ENCODE measurements at places on chromosomes 6 and 20.

DNA sequence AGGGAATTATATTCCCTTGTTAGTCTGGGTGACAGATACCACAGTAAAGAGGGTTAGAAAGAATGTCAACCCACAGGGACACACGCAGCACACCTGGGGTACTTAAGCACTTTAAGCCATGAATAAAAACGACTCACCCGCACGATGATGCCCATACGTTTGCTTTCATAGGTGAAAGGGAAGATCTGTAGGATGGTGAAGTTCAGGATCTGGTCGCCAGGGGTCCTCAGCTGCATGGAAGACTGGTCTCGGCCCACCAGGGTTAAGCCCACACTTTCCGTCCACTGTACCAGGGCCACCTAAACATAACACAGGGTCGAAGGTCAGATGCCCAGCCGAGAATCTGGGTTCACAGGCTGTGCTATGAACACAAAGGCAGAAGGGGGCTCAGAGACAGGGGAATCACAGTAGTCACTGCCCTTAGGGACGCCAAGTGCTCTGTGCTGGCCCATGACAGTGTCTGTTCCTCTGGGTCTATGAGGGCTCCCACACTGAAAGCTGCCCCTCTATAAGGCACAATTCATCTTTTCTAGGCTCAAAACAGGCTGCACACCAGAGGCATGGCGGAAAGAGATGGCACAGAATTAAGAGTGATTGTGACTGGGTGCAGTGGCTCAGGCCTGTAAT lies 96.8 kb upstream of the NFATC2 start:
- peak; percentile 75 for DNase-seq

GRCh38 chr20:37229357-37229756 lies 32.3 kb downstream of the GHRH start:
- no peak for DNase-seq

DNA sequence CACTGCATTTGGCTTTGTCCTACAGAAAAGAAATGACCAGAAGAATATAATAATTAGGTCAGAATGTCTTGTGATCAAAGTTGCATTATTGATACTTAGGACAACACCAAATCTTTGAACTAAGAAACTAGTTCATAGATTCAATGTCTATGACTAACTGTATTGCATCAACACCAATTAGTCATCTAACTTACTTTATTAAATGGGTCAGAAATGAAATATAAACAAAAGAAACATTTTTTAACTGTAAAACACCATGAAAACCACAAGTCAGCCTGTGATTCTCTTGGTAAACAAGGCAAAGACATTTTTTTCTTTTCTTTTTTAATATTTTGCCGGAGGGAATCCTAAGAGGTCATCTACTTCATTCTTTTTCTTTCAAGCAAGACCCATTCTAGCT lies 114.1 kb upstream of the HDDC2 start:
- no peak for DNase-seq

DNA sequence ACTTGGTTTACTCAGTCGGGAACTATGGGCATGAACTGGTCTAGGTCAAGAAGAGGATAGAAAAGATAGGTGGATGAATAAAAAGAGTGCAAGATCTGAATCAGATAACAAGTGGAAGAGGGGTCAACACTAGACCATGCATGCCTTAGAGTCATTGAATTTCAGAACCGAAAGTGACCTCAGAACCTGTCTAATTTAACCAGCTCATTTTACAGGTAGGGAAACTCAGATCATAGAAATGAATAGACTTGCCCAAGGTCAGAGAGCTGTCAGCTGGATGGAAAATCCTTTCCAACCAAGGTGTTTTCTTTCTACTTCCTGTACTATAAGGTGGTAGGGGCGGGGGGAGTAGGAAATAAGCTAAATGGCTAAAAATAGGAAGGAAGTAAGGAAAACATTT lies 121.4 kb upstream of the ADGRF1 start:
- DNase-seq = no peak

- no peak for DNase-seq
Observed at GRCh38 chr6:105815661-105816555, 270.2 kb upstream of the PRDM1 start.

GRCh38 chr6:151633526-151634335 lies 139.9 kb downstream of the CCDC170 start:
- no peak for DNase-seq

DNA sequence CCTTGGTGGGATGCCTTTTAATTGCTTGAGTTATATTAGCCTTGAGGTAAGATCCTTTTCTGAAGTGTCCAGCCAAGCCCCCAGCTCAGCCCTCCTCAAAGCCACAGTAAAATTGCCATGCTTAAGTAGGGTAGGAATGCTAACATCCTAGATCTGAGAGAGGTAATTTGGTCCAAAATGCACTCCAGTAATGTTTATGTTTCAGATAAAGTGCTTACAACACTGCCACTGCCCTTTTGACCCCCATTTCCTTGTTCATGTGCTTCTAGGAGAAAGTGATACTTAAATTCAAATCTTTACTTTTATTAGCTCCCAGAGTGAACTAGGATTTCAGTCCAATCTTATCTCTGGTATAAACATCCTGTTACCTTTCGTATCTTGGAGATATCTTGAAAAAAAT lies 318.0 kb downstream of the BMP2 start:
- no peak for DNase-seq

DNA sequence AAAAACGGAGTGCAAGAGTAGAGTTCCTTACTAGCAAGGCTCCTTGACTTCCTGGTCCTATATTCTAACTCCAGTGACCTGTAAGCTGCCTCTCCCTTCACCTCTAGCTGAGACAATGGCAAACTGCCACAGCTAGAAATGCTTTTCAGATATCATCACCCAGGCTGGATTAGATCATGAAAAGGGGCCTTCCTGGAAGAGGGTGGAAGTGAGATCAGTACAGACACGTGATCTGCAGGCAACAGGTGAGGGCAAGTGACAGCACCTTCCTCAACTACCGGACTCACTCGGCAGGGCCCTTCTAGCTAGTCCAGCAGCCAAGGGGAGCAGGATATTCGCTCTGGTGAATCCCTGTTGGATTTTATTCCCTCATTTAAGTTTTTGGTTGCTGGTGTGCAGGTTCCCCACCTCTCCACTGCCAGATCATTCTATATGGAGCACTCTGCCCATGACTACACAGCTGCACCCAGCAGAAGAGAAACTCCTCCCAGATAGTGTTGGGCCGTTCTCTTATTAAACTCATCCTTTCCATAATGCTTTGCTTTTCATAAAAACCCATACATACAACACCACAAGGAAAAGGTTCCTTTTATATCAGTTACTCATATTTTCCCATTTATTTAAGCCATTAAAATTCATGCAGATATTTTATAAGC lies 26.4 kb upstream of the FAM83C start:
- no peak for DNase-seq

- DNase-seq = no peak
Observed at GRCh38 chr20:10990625-10991382, 317.0 kb upstream of the JAG1 start.

GRCh38 chr6:76677017-76677416 lies 604.6 kb upstream of the IMPG1 start:
- no peak for DNase-seq

GRCh38 chr20:58908941-58909340 lies 56.4 kb downstream of the GNAS start:
- DNase-seq = no peak

DNA sequence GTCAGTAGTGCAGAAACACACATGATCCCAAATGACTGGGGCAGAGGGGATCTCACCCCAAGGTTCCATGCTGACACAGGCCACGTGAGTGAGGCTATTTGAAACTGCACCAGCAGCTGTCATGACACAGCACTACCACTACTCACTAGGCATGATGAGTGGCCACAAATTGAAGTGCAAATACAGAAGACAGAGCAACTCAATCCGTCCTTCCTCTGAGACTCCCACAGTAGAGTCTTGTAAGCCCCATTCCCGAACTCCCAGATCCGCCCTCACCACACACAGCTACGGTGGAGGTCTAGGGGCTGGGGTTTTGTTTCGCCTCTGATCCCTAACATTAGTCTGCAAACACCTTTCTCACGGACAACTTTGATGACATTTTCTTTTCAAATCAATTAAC lies 113.3 kb upstream of the NUP153 start:
- DNase-seq = no peak

DNA sequence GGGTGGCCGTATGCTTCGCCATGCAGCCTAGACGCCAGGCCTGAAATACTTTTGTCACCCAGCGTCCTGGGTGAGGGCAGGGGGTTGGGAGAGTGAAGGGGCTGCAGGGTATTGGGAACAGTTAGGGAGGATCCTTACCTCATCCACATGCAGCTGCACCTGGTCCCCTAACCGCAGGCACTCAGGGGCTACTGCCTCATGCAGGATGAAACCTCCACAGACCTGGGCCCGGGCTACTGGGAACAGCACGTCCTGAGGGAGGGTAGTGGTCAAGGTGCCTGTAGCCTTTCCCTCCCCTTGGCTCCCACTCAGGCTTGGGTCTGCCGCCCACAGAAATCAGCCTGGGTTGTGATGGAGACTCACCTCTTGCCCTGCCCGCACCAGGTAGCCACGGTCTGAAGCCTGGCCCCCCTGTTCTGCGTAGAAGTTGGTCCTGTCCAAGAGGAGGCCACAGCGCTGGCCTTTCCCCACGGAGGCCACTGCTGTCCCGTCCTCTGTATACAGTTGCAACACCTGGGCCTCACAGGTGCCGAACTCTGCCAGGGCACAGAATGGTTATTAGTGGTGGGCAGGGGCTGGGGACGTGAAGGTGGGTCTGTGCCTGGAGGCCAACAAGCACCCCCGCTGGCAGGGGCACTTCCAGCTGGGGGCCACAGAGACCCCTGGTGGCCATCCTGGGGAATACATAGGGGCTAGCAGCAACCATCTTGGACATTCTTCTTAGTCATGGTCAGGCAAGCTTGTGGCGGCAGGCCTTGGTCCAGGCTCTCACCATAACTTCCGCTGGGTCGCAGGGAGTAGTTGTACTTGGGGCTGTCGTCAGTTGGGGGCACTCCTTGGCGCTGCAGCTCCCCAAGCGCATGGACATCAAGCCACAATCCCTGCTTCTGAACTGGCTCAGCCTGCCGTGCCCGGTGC lies 8.6 kb downstream of the AARS2 start:
- DNase-seq = peak; percentile 44

GRCh38 chr20:21048841-21049273 lies 57.3 kb downstream of the LINC00237 start:
- peak; percentile 57 for DNase-seq

GRCh38 chr6:84332139-84333034 lies 104.9 kb upstream of the CEP162 start:
- DNase-seq = no peak

- DNase-seq = no peak
Observed at GRCh38 chr6:10268611-10269310, 146.1 kb downstream of the TFAP2A start.

- peak; percentile 85 for DNase-seq
Observed at GRCh38 chr6:20319520-20320357, 81.9 kb upstream of the E2F3 start.

GRCh38 chr20:13995086-13995665 lies at the start of gene MACROD2:
Gene MACROD2, plus strand, starts transcription at chr20:13995516.
- no peak for DNase-seq

DNA sequence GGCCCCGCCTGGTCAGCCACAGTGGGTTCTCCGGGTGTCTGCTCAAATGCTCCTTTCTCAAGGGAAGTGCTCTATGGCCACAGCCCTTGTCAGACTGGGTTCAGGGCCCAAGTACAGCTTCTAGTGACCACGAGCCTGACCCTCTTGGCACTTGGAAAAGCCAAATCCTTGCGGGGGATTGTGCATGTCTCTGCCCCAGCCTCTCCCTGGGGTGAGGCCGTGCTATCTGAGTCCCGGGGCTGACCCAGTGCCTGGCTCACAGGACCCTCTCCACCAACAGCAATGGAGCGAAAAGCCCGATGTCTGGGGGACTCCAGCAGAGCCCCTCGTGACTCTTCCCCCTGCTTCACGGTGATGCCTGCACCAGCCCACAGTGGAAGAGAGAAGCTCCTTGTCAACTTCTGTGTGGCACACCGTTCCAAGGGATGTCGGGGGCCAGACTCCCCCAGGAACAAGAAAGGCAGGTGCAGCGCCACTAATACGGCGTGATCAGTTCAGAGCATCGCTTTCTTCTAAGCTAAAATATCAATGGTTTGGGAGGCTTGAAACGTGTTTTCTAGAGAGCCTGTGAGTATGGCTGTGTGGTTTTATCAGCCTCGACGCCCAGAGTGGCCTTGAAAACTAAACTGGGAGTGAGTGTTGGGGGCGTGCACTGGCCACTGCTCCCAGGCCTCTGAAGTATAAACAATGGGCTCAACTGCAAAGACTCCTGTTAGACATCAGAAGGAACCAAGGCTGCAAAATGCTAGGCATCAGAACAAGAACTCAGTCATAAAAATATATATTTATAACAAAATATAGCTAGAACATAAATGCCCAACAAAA lies 51.9 kb downstream of the DLL1 start:
- no peak for DNase-seq

DNA sequence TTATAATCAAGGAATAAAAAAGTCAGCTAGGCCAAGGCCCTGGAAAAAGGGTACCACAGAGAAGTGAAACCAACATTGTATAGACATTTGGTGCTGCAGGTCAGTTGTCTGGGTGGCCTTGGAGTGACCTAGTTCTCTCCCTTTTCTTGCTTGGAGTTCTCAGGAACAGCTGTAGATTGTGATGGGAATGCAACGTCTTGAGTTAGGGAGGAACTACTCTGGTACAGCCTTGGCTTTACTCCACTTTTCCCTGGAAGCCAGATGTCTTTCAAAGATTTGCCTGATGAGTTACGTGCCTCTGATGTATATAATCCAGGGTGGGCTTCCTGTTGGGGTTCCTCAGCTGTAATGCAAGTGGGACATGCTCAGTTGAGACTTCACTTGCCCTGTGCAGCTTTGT lies 694.7 kb downstream of the HTR1B start:
- DNase-seq = no peak

GRCh38 chr6:11729076-11729475 lies 49.5 kb downstream of the ADTRP start:
- DNase-seq = no peak

DNA sequence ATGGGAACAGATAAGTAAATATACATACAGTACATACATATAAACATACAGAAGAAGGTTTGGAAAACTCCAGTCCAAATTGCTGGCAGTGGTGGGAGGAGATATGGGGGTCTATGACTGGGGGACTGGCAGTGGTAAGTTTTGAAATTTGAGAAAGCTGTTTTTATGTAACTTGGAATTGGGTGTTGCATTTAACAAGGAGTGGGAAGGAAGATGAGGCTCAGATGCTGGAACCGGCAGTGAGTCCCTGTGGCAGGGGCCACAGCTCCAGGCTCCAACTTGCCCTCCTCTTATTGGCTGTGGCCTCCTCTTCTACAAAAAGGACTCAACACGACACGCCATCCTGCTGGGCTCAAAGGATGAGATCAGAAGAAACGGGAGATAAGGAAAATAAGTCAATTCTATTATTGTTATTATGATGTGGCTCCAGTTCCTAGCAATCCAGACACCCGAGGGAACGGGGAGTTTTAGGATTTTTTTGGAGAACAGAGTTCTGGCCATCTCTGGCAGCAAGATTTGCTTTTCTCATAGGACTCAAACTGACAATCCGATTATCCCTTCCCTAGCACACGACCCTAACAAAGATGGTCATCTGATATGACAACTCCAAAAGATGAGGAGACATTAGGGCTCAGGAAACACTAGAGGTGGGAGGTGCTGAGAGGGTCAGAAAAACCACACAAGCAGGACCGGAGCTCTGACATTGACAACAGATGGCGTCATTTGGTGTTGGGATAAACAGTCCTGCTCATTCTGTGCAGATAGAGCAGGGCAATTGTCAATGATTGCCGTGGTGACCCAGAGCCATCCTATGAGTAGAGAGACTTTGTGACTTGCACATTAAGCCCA lies 6.0 kb upstream of the TGM2 start:
- no peak for DNase-seq

All from KBM-7 (cell line).